Mesothelial cell of epicardium (in vitro differentiated cells): ENCODE measurements at places on chromosomes 6 and 20.

GRCh38 chr6:156786652-156787051 lies 9.5 kb downstream of the ARID1B start:
- H3K36me3 ChIP-seq, result peaks cover 3% of the 10 kb centered on the region
- H3K4me3 ChIP-seq, result no peak overlapping the region
- no peak for DNase-seq
- peaks cover 57% of the 10 kb centered on the region for H3K4me1 ChIP-seq
- no peaks in the 10 kb centered on the region for H3K27me3 ChIP-seq

- H3K36me3 ChIP-seq, result no peaks in the 10 kb centered on the region
- no peak overlapping the region for H3K4me3 ChIP-seq
- no peak overlapping the region for H3K27ac ChIP-seq
- H3K27me3 ChIP-seq, result peaks cover 3% of the 10 kb centered on the region
- peaks cover 7% of the 10 kb centered on the region for H3K4me1 ChIP-seq
Measured at GRCh38 chr6:163952005-163952404, 537.5 kb downstream of the QKI start.

DNA sequence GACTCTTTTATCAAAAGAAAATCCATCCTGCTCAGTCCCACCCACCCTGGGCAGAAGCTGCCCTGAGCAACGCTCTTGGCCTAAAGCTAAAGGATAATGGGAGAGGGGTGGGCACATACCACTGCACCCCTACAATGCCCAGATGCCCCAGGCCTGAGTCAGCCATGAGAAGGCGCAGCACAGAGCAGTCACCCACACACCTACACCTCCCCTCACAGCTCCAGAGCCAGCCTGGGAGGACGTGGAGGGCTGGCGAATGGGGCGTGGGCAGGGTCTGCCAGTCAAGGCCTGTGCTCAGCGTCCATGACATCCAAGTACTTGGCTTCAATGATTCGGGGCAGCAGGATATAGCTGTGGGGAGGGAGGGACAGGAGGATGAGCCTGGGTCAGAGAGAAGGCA lies 11.5 kb downstream of the SLC4A11 start:
- peaks cover 8% of the 10 kb centered on the region for H3K4me1 ChIP-seq
- no peak overlapping the region for H3K4me3 ChIP-seq
- H3K27ac ChIP-seq, result no peak overlapping the region
- H3K36me3 ChIP-seq, result no peaks in the 10 kb centered on the region

- peaks cover 12% of the 10 kb centered on the region for H3K4me1 ChIP-seq
- DNase-seq, result no peak
- H3K4me3 ChIP-seq, result peak overlapping the region; percentile 3
- H3K27ac ChIP-seq, result peak overlapping the region; percentile 9
Measured at GRCh38 chr6:7087066-7087465, 20.7 kb upstream of the RREB1 start.

DNA sequence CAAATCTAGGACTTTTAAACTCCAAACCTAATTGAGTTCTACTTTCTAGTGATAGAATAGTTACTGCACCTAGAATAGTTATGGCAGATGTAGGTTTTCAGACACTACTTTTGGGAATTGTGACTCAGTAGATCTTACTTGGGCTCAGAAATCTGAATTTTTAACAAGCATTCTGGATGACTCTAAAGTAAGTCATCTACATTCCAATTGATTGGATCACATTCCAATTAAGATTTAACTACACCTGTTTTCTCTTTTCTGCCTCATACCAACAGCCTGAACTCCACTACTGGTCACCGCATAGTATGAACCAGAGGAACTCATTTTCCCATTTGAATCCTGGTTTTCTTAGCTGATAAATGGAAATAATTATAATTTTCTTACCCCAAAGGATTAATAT lies 49.5 kb upstream of the TFAP2D start:
- no peak for DNase-seq
- no peaks in the 10 kb centered on the region for H3K4me1 ChIP-seq
- H3K27ac ChIP-seq, result no peak overlapping the region
- no peak overlapping the region for H3K4me3 ChIP-seq

DNA sequence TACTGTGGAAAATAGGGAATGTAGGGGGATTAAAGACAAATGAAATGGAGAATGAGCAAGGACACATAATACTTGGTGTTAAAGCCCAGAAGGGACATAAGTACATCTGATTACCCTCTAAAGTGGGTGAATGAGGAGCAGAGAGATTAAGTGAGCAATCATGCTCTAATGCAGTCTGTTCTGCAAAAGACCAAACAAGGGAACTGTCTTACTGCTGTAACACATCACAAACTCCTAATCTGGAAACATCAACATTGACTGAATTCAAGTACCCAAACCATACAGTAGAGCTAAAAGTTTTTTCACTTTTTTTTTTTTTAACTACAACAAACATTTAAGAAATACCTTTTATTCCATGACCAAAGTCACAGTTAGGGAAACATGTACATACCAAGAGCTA lies 19.3 kb upstream of the SLC17A4 start:
- no peak for DNase-seq
- no peaks in the 10 kb centered on the region for H3K4me1 ChIP-seq
- H3K27me3 ChIP-seq, result peaks cover 27% of the 10 kb centered on the region
- no peaks in the 10 kb centered on the region for H3K36me3 ChIP-seq
- H3K4me3 ChIP-seq, result no peak overlapping the region
- no peak overlapping the region for H3K27ac ChIP-seq

DNA sequence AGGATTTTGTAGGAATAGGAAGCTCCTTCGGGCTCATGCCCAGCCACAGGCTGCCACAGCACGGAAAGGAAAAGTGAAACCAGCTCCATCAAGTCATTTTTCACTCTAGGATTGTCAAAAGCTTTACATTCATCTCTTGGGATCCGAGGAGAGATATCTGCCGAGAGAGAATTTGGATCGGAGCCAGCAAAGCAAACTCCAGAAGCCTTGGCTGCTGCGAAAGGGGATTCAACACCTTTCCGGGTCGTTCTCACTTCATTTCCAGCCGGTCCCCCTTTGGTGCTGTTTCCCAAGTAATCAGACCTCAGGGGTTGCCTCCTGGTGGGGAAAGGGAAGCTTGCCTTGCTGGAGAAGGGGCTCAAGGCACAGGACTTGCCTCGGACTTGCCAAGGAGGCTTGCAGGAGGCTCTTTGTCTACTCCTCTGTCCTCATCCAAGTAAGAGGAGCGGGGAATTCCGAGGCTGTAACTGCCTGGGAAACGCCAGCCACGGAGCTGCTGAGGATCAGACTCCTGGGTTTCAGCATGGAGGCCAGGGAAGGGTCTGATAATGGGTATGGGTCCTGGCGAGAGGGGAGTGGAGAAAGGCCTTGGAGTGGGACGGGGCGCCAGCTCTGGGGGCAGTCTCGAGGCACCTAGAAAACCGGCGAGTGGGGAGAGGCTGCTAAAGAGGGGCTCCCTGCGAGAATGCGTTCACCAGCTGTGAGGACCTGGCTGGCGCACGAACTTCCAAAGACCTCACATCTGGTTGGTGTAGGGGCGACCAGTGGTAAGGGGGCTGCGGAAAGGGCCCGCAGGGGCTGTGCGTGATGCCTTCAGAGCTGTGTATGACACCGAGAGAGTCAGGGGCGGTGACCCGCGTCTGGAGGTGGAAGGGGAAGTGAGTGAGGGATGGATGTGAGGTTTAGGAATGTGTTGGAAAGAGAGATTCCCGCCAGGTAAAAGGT lies 702 bp downstream of the ETV7 start:
- peaks cover 59% of the 10 kb centered on the region for H3K27me3 ChIP-seq
- peaks cover 19% of the 10 kb centered on the region for H3K4me1 ChIP-seq
- H3K36me3 ChIP-seq, result no peaks in the 10 kb centered on the region
- peak overlapping the region; percentile 76 for H3K4me3 ChIP-seq
- DNase-seq, result peak; percentile 60
- H3K27ac ChIP-seq, result peak overlapping the region; percentile 48

DNA sequence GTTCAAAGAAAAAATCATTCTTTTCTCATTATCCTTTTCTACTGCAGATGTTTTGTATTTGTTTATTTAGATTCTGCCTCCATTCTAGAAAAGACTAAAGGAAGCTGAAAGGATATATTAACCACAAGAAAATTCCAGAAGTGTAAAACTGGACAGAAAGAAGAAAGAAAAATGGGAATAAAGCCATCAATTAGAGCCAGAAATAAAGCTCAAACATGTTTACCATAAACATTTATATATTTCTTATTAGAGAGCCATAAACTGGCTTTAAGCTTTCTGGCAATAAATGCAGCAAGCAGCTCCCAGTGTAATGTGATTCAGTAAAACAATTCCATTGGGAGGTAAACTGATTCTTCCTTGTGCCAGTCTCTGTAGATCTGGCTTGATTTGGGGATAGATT lies 244.1 kb downstream of the PTPRK start:
- H3K4me3 ChIP-seq, result no peak overlapping the region
- peaks cover 3% of the 10 kb centered on the region for H3K36me3 ChIP-seq
- H3K27ac ChIP-seq, result no peak overlapping the region
- no peak for DNase-seq
- H3K27me3 ChIP-seq, result no peaks in the 10 kb centered on the region

DNA sequence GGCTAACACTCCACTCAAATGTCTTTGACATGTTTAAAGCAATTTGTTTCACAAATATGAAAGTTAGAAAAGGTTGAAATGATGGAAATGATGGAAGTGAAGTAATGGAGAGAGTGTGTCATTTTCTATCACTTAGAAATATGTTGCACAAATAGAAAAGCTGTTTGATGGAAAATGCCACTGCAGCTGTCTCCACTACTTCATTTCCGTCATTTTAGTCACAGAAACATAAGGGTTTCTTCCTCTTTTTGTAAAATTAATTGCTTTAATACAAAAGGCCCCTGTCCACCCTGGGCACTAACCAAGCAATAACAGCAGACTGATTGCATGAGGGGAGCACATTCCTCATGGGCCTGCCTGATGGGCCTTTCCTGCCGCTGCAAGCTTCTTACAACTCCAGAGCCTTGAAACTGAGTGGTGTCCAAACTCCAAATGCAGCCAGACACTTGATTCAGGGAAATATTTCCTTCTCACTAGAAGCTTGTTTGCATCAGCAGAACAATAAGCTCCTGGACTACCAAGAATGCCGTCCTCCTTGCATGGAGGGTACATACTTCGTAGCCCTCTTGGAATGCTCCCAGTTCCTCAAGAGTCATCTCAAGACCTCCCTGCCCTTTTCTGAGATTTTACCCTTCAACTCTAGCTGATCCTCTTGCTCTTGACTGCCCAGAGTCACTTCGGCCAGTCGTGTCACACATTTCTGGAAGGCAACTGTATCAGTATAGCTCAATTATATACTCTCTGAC lies 36.1 kb downstream of the F13A1 start:
- H3K4me1 ChIP-seq, result no peaks in the 10 kb centered on the region
- H3K27me3 ChIP-seq, result peaks cover 55% of the 10 kb centered on the region
- no peak overlapping the region for H3K27ac ChIP-seq
- H3K4me3 ChIP-seq, result no peak overlapping the region

DNA sequence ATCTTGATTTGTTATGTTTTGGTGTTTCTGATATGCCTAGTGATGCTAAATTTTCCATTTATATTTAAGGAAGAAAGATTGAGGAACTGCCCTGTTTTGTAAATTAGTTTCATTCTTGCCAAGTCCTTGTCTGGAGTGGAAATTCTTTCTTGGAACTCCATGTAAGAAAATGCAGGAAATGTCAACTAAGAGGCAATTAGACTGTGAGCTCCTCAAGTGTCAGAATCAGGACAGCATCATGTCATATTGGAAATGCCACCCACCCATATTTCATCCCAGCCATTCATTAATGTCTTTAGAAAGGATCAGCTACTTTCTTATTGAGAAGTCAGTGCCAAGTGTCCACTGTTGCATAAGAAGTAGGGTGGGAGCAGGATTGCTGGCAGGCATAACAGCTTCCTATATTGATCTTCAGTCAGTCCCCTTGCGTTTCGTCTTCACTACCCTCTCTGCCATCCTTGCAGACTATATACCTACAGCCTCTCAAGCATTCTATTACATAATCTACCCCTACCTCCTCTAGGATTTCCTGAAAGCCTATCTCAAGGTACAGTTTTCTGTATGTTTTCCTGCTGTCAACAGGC lies 42.4 kb downstream of the HAO1 start:
- no peaks in the 10 kb centered on the region for H3K36me3 ChIP-seq
- no peaks in the 10 kb centered on the region for H3K4me1 ChIP-seq
- H3K27ac ChIP-seq, result no peak overlapping the region
- peaks cover 8% of the 10 kb centered on the region for H3K27me3 ChIP-seq
- no peak for DNase-seq

- peaks cover 9% of the 10 kb centered on the region for H3K4me1 ChIP-seq
- no peak overlapping the region for H3K4me3 ChIP-seq
- H3K36me3 ChIP-seq, result no peaks in the 10 kb centered on the region
- no peak overlapping the region for H3K27ac ChIP-seq
Measured at GRCh38 chr6:86856937-86857563, 80.3 kb upstream of the HTR1E start.

DNA sequence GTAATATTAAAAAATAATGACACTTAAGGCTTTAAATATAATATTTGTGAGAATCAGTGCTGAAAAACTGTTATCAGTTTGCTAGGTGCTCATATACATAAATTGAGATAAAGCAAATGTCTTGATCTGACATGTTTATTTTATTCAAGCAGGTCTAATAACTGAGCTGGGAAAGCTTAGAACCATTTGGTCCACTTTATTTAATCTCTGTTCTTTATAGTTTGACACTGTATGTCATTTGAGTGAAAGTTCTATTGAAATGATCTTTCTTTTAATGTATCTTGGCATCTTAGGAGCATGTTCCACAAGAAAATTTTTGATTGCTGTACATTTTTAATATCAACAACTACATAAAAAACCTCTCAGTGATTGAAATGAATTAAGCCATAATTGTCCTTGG lies 772.0 kb upstream of the NRSN1 start:
- H3K27ac ChIP-seq, result no peak overlapping the region
- H3K36me3 ChIP-seq, result peaks cover 12% of the 10 kb centered on the region
- no peaks in the 10 kb centered on the region for H3K27me3 ChIP-seq
- DNase-seq, result no peak
- H3K4me3 ChIP-seq, result no peak overlapping the region

- DNase-seq, result no peak
- H3K36me3 ChIP-seq, result no peaks in the 10 kb centered on the region
- no peak overlapping the region for H3K4me3 ChIP-seq
- no peaks in the 10 kb centered on the region for H3K27me3 ChIP-seq
Measured at GRCh38 chr6:3190056-3190455, 32.7 kb upstream of the TUBB2A start.

DNA sequence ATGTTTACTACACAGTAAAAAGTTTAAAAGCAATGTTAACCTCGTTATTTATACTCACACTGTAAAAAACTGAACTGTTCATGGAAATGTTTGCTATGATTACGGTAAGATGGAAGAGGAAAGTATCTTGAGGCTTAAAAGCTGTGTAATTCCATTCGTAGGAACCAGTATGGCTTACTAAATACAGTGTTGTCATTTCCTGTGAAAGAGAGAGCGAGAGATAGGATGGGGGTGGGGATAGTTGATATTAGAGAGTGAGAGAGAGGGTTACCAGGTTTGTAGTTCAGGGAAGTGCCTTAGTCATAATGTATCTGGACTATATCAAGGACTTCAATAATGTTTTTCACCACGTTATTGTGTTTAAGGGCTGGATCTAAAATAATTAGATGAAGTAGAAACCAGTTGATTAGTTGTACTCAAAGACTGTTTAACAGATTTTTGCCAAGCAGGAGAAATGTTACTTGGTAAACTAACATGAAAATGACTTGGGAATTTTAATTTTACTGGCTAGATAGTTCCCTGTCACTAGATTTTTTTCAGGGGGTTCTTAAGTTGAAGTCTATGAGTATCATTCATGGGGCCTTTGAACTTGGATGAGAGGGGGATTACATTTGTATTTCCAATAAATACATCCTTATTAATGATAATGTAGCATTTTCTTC lies 30.4 kb downstream of the AFDN start:
- H3K27me3 ChIP-seq, result no peaks in the 10 kb centered on the region
- peak overlapping the region; percentile 97 for H3K27ac ChIP-seq
- H3K4me1 ChIP-seq, result peaks cover 70% of the 10 kb centered on the region
- peaks cover 7% of the 10 kb centered on the region for H3K36me3 ChIP-seq
- no peak for DNase-seq

- H3K27ac ChIP-seq, result no peak overlapping the region
- no peak for DNase-seq
- no peak overlapping the region for H3K4me3 ChIP-seq
- H3K36me3 ChIP-seq, result no peaks in the 10 kb centered on the region
- H3K27me3 ChIP-seq, result peaks cover 18% of the 10 kb centered on the region
Measured at GRCh38 chr6:105458551-105458950, 55.7 kb upstream of the PREP start.
